NCI-H1930 (cell line): ENCODE measurements at places on chromosomes 12 and 14.

DNA sequence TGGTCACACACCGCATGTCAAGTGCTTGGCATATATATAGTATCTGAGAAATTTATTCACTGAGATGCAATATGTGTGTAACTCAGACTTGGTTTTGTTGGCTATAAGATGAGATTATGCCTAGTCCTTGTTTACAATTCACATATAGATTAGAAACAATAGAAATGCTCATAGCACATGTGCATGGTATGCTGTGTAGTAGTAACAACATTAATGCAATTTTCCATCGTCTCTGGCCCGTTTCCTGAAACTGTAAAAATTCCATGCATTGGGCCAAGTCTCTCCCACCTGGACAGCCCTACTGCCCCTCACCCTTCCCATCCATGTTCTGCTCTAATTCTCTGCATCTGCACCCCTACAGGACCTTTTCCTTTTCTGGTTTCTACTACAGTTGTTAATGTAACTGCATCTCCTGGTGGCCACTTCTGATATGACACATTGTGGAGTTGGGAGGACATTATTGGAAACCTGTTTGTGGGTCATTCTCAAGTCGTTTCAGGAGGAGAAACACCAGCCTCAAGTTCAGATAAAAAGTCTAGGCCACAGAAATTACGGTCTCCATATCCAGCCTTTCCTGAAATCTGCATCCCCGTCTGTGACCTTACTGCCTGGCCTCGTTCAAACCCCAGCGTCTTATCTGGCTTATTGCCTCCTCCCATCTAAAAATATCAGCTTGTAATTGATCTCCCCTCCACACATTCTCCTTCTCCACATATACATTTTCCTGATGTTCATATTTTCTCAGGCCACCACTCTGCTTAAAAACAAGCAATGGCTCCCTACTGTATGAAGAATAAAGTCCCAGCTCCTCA is 37.5 kb downstream of the EMP1 start:
- DNase-seq, result peak; percentile 28

GRCh38 chr12:110697236-110697635 is 8.3 kb upstream of the HVCN1 start:
- DNase-seq, result no peak

GRCh38 chr14:81437244-81437643 is 37.1 kb upstream of the STON2 start:
- DNase-seq, result no peak

- no peak for DNase-seq
Observed at GRCh38 chr12:99334285-99335056, 313.1 kb upstream of the GARIN6 start.

DNA sequence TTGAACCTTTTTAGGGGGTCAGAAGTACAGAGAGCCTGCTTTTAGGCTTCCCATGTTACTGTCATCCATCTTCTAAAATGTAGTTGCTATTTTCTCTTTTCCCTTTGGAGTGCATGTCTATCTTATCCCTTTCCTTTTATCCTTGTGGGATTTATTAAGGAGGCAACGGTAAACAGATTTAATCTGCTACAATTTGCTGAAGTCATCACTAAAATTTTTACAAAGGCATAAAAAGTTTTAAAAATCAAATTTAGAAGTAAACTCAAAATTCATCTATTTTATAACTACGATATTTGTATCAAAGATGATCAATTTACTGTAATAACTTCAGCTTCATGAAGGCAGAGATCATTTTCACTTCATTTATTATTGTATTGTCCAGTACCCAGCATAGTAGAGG is 118.7 kb downstream of the RPS6KA5 start:
- DNase-seq, result no peak

DNA sequence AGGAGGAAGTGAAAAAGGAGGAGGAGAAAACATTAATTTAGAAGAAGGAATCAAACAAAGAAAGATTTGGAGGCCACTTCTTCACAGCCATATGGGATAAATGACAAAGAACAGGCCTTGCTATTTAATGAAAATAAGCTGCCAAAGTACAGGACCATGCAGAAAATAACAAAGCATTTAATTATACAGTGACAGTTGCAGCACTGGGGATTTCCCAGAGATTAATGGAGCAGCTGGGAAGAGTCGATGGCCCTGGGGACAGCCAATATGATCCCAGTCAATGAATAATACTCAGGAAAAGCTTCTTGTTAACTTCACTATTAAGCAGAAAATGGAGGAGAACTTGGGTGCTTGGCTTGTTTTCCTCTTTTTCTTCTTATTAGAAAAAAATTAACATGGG is 34.6 kb downstream of the RERG start:
- no peak for DNase-seq

DNA sequence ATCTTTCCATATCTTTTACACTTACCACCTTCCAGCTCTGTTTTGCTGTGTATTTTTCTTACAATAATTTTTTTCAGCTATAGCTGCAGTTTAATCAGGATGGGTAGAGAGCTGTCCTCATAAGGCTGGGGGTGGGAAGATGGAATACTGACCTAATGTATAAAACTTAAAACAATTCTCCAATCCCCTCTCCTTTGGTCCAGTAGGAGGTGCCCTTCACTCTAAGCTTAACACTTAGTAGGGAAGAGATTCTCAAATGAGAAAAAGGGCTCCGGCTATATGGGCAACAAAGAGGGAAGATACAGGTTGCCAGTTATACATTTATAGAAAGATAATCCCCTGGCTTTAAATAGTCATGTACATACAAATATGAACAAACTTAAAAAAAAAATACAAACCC is 2.8 kb downstream of the ORMDL2 start:
- no peak for DNase-seq

DNA sequence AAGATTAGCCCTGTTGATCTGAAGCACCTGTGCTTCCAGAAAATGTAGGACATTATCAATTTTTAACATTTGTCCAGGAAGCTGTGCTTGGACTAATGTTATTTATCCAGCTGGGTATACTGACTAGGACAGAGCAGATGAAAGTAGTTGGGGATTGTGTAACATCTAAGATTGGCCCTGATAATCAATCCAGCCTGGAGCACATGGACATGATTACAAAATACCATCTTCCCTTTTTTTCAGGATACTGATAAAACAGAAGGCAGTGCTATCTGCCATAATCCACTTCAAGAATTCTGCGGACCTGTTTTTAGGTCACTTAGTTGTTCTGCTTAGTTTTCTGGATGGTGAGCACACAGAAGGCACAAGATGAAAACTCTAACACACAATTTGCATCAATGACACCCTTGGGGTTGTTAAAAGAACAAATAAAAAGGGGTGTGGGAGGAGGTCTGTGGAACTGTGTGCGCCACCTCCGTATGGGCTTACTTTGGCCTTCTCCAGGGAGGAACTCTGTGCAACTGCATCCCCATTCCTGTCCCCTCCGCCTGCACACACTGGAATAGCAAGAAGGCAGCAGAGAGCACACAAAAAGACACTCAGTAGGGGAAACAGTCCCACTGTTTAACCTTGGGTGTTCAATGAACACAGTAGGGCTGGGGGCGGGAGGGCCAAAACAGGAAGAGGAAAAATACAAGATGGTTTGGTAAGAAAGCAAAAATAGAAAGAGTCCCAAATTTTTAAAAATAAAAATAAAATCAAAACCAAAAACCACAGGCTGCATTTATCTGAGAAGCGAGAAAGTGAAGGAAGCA is 31.1 kb upstream of the DUSP6 start:
- no peak for DNase-seq

- DNase-seq, result no peak
Observed at GRCh38 chr12:113939867-113940266, 26.3 kb downstream of the RBM19 start.

DNA sequence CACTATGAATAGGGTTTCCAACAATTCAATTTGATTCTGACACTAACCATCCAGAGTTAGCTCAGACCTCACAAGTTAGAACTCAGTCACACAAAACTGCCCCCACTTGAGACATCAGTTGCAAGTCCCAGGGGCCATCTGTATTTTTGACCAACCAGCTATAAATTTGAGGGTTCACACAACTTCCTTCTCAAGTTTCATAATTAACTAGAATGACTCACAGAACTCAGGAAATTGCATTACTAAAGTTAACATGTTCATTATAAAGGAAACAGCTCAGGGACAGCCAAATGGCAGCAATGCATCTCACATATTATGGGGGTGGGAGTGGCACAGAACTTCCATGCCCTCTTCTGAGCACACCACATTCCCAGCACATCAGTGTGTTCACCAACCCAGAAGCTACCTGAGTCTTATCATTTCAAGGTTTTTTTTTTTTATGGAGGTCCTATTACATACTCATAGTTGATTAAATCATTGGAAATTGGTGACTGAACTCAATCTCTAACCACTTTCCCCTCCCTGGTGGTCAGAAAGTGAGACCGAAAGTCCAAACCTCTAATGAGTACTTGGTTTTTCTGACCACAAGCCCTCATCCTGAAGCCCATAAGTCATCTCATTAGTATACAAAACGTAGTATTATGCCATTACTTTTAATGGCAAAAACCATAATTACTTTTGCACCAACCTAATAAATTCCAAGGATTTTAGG is 1721.5 kb upstream of the SEL1L start:
- DNase-seq, result no peak

DNA sequence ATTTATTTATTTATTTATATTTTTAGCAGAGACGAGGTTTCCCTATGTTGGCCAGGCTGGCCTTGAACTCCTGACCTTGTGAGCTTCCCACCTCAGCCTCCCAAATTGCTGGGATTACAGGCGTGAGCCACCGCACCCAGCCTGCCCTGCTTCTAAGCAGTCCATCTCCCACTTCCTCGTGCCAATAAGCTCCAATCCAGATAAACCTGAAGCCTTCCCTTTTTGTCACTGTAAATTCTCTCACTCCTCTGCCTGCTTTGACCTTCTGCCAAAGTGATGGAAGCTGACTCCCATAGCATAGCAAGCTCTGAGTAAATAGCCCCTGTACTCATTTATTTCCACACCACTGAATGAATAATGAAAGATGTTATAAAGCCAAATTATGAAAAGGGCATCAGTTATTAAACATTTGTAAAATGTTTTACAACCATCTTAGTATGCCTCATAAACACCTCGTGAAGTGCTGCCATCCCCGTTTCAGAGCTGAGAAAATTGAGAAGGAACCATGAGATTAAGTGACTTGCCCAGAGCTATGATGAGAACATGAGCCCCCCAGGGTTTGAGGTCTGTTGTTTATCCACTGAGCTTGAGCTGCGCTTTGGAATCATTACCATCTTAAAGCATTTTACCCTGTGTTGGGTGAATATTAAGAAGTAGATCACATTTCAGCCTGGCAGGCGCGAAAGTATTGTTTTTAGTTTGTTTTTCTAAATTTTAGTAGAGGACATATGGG is 30.4 kb downstream of the MANSC1 start:
- no peak for DNase-seq

GRCh38 chr12:71492604-71493003 is 53.0 kb downstream of the LGR5 start:
- no peak for DNase-seq

GRCh38 chr12:480831-481816 is 21.4 kb downstream of the B4GALNT3 start:
- DNase-seq, result no peak

DNA sequence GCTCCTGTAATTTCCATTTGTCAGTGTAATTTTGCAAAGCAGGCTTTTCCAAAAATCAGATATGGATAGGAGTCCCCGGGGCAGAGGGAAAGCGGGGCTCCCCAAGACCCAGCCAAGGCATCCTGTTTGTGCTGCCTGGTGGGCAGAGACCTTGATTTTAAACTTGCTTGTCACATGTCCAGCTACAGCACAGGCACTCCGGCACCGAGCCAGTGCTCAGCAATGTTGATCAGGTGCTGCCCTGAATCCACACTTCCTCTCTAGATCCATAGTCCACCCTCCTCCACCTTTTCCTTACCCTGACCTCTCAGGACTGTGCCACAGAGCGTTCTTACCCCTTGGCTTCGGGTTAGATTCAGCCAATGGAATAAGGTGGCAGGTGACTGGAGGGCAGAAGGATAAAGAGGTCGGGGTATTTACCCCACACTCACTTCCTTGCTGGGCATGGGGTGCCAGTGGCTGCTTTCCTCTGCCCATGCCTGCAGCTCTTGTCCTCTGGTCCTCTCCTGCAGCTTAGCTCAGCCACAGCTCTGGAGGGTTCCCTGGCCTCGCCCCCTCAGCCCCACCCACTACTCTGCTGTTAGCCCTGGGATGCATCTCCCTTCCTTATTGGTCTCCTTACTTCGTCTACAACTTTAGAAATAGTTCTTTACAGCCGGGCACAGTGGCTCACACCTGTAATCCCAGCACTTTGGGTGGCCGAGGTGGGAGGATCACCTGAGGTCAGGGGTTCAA is 80.1 kb downstream of the IRF2BPL start:
- DNase-seq, result no peak

DNA sequence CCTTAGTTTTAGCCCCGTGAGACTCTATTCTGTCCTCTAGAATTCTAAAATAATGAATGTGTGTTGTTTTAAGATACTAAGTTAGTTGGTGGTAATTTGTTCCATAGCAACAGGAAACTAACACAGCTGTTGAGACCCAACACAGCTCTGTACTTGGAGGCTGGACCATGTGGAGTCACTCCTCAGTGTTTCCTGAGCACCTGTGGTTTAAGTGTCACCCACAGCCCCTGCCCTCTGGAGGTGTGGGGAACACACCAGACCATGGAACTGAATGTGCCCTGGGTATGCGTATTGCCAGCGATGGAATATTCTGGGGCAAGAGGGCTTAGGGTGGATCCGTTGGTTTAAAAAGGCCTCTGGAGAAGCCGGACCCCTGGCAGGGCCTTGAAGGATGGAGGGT is 16.6 kb upstream of the GPR68 start:
- no peak for DNase-seq

DNA sequence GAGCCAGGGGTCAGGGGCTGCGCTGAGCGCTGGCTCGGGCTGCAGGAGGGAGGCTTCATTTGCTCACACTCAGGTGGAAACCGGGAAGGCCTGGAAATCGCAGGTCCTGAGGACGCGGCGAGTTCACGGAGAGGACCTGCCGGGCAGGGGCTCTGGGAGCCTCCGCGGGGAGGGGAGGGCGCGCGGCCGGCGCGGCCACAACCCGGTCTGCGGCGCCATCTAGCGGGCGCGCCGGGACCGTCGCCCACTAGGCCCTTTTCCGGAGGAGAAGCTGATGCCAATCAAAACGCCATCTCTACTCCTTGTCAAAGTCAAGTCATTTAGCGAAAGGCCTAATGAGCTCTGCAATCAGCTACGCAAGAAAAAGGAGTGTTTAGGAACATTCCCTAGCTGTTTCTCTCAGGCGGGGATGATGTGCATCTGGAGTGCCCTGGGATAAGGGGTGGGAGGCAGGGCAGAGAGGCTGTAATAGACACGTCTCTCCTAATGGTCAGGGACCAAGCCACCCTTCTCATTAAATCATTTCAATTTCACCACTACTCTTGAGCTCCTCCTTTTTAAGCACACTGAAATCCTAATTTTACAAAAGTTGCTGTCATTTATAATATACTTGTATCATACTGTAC is 885.8 kb upstream of the TMEM132C start:
- peak; percentile 59 for DNase-seq

DNA sequence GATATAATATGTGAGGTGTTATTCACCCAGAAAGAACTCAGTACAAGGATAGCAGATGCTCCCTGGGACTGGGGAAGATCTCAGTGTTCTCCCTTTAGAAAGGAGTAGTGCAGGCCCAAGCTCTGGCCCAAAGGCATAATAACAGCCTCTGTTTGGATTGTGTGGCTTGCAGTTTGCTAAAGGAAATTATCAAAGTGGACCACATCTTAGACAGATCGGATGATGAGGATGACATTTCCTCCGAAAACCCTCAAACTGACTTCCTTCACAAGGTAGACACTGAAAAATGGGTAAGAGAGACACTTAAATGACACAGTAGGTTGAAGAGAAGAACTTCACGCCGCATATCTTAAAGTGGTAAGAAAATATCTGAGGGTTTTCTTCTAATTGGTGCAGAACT is 26.1 kb downstream of the SMCO2 start:
- DNase-seq, result no peak
